ENCODE measurements at places on chromosomes 7 and 10.

DNA sequence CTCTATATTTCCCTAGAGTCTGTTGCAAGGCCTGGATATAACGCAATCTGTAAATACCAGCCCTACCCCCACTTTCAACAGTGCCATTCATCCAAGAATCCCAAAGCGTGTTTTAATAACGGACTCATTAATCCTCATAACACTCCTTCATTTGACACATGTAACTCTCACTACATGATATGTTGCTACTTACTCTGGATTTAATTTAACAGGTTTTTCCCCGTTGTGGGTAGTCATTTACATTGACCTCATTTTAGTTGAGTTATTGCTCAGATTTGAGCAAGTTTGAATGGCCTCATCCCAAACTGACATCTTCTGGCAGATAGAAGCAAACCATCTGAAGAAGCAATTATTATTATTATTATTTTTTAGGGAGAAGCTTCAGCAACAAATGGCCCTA lies 125.4 kb upstream of the NPVF start:
- no peak for DNase-seq

DNA sequence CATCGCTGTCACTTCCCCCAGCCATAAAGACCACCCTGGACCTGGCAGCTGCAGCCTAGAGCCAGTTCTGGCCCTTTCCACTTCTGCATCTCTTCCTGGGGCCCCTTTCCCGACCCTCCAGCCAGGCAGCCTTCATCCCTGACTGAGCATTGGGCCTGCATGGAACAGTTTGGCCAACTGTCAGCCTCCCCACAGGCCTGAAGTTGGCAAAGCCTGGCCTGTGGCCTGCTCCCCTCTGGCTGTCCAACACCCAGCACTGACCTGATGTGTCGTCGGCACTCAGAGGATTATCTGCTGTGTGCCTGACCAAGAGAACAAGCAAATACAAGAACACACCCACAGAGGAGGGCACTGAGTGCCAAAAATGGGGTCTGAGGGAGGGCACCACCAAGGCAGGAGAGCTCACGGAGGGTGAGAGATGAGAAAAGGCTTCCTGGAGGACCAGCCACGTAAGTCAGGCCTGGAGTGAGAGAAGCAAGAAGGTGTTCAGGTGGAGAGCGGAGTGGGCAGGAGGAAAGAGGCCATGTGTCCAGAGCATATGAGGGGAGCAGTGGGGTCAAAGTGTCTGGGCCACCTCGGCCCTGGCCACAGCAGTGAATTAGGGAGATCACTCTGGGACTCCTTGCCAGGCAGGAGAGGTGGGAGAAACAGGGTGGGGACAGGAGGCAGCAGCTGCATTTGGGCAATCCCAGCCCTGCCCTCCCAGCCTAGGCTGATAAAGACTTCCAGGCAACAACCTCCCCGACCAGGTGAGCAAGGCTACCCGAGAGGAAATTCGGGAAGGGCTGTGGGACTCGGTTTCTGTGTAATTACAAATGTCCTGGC lies 4.5 kb downstream of the GPRIN2 start:
- DNase-seq, result no peak

DNA sequence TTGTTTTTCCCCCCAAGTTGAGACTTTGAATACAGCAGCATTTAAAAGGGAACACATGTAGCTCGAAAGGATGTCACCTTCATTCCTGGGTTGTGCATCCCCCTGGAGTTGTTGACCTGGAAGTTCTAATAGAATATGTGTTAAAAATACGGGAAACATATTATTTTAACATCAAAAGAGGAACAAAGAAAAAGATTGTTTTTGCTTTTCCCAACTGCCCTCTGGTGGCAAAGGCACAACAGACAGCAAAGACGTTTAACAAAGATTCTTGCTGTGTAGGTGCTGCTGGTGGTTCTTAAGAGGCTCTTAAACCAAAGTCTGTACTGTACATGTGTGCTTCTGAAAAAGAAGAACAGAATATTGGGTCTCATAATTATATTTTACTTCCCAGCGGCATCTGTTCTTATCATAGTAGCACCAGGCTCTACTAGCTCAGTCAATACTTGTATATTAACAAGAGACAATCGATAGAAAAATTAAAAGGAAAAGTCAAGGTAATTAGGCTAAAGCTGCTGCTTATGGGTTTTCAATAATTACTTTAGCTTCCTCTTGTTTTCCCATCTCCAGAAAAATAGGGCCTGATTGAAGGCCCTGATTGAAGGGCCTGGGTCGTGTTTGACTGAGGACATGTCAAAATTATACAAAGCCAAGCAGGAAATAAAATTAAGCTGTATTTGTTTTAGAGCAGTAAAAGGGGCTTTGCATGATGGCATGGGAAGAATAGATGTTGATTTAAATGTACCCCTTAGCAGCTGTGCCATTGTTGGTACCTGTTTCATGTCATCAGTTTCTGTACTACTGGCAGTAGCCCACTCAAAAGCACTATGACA lies 384.2 kb upstream of the LRGUK start:
- DNase-seq, result no peak

GRCh38 chr7:114722562-114722961 lies 199.3 kb upstream of the MDFIC start:
- DNase-seq, result peak; percentile 4

- DNase-seq, result no peak
Observed at GRCh38 chr10:48907730-48908129, 31.9 kb downstream of the LRRC18 start.

DNA sequence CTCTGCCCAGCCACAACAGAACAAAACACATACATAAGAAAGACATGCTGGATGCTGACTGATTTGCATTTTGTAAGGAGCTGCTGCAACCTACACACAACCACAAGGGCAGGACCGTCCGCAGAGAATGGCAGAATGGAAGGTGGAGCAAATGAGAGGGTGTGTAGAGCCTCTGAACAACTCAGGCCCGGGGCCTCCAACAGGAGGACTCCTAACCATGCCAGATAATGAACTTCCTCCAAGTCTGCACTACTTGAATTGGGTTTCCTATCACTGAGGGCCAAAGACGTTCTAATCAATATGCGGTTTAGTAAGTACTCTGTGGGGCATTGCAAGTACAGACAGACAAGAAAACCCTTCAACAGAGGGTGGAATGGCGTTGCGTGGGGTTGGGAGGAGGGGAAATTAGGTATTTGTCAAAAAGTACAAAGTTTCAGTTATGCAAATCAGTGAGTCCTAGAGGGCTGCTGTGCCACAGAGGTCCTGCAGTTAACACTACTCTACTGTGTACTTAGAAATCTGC lies 14.6 kb downstream of the VOPP1 start:
- DNase-seq, result no peak

GRCh38 chr7:67990003-67990402 lies 993.4 kb downstream of the TYW1 start:
- no peak for DNase-seq

GRCh38 chr10:102453502-102453901 lies 2.2 kb upstream of the C10orf95 start:
- no peak for DNase-seq

- peak; percentile 34 for DNase-seq
Observed at GRCh38 chr10:129332476-129332875, 134.6 kb upstream of the MGMT start.

Measured in renal cortical epithelial cell (primary cell).